Left renal pelvis (tissue), 4 donors: ENCODE measurements at places on chromosomes 5 and 9.

DNA sequence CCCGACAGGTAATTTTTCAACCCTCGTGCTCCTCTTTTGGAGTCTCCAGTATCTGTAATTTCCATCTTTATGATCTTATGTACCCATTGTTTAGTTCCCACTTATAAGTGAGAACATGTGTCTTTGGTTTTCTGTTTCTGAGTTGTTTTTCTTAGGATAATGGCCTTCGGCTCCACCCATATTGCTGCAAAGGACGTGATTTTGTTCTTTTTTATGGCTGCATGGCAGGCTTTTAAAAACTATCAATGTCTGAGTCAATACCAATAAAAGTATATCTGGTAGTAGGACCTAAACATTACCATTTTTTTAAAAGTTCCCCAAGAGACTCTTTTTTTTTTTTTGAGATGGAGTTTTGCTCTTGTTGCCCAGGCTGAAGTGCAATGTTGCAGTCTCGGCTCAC is 3.9 kb upstream of the SLC26A2 start:
- no peak for DNase-seq

GRCh38 chr9:81664638-81665222 is 24.6 kb downstream of the TLE1 start:
- DNase-seq = no peak

- DNase-seq = no peak
Observed at GRCh38 chr9:136644593-136645351, 17.9 kb upstream of the EGFL7 start.

DNA sequence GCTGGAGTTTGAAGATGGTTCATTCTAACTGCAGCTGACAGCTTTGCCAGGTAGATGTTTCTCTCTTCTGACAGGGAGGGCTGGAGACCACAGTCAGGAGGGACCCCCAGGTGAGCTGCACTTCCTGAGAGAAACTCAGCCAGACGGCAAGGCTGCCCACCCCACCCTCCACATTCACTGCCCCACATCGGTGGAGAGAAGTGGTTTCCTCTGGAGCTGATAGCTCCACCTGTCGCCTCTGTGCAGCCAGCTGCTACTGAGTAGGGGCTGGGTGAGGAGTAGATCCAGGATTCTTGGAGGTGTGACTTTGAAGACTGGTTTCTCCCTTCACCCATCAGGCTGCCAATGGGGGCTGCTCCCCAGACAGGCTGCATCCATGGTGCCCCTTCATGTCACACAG is 175.0 kb downstream of the CARTPT start:
- no peak for DNase-seq

DNA sequence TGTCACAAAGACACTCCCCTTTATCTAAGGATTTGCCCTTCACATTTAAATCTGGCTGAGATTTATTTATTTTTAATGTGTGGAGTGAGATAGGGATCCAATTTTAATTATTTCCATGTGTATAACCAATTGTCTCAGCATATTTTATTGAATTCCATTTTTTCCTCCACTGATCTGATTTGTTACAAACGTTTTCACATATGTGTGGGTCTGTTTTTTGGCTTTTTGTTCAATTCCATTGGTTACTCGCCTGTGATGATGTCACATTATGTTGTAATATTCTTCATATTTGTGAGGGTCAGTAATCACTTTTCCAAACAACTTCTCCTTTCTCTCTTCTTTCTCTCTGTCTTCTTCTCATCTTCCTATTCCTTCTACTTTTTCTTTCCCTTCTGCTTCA is 278.3 kb upstream of the RFX3 start:
- DNase-seq = no peak

- DNase-seq = no peak
Observed at GRCh38 chr9:110105107-110105506, 102.9 kb downstream of the C9orf152 start.

- DNase-seq = no peak
Observed at GRCh38 chr5:39151745-39152144, 67.6 kb downstream of the FYB1 start.

- DNase-seq = no peak
Observed at GRCh38 chr5:11037941-11038340, 276.9 kb upstream of the DAP start.

DNA sequence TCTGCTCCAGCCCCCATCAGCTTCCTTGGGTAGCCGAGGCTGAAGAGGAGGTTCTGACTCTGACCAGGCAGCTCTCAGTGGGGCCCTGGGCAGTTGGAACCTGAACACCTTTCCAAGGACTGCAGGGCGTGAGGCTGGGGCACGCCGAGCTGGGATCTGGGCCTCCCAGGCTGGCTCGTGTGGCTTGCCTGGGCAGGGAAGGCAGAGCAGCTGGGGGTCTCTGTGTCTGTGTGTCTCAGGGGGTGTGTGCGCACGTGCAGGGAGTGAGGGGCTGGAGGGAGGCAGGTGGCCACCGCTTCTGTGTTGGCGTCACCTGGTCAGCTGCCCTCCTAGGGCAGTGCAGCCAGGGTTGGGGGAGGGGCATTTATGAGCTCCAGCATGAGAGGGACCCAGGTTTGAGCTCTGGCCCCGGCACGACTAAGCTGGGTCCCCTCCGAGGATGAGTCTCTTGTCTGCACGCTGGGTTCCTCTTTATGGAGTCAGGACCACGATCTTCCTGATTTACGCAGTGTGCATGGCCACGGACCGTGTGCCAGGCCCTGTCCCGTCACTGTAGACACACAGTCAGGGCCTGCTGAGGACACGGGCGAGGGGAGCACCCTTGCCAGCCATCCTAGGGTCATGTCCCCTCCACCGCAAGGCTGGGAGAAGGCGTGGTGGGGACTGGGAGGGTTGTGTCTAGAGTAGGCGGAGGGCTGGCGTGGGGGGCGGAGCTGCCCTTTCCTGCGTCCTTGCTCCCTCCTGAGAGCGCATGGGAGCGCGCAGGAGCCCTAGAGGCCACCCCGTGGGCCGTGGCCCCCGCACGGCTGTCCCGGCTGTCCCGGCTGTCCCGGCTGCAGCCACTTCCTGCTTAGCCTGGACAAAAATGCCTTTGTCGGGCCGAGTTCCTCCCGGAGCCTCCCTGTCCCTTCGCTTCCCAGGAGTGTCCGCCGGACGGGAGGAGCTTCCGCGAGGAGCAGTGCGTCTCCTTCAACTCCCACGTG is 4.6 kb downstream of the ADAMTSL2 start:
- DNase-seq = no peak

DNA sequence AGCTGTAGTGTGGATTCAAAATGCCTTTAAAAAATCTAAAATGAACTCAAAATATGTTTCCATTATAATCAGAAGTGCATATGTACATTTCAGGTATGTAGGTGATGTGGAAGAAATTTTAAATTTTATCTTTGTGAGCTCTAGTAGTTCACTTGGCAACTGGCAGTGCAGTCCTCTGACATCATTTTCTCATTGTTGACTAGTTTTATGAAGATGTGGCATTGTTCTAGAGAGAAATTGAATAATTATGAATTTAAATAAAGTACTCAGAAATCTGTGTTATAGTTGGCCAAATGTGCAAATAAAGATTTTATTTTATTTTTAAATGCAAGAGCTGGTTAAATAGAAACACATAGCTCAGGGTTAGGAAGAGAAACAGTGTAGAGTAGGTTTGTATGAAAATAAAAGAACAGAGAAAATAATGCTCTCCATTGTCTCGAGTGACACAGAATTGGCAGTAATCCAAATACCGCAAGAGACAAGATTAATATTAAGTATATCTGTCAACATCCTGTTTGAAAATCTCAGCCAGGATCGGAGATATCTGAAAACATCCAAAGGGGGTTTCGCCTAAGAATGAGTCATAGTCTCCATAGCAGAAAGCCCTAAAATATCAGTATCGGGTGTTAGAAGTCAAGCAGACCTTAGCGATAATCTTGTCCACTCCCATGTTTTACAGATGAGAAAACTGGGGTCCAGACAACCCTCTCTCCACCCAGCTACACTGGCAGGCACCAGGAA is 189.4 kb downstream of the CCDC192 start:
- DNase-seq = no peak

- DNase-seq = no peak
Observed at GRCh38 chr5:124504081-124504916, 242.1 kb downstream of the ZNF608 start.

GRCh38 chr9:134172198-134173126 is 8.1 kb upstream of the RNU6ATAC start:
- DNase-seq = no peak

- no peak for DNase-seq
Observed at GRCh38 chr5:90251447-90251846, 158.1 kb downstream of the CETN3 start.

DNA sequence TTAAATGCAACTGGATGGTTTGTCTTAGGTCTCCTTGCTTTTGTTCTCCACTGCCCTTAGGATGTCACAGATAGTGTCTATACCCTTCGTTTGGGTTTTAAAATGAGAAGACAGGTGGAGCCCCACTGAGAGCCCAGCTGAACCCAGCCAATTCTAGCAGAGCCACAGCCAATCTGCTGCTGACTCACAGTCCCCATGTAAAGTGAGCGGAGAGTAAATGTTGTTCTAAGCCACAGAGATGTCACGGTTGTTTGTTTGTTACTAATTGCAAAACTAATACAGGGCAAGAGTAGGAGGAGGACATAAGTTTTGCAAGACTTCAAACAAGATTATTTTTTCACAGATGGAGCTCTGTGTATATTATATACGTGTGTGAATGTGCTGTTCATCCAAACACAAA is 50.5 kb upstream of the AGXT2 start:
- no peak for DNase-seq

- no peak for DNase-seq
Observed at GRCh38 chr5:92179651-92180050, 796.5 kb upstream of the ARRDC3 start.
